Head of caudate nucleus (tissue), 42 donors: ENCODE measurements at places on chromosomes 3 and 15.
A peak's percentile ranks its signal among the peaks of the same experiment; 100 is the strongest.

- DNase-seq = no peak
Measured at GRCh38 chr15:27341780-27342343, 370.9 kb downstream of the GABRG3 start.

GRCh38 chr3:46990573-46991374 lies 11.3 kb downstream of the NBEAL2 start:
- DNase-seq = no peak

GRCh38 chr15:70018646-70019600 lies 78.8 kb downstream of the TLE3 start:
- DNase-seq = no peak

GRCh38 chr15:60485365-60486055 lies 6.6 kb upstream of the ICE2 start:
- DNase-seq = no peak

GRCh38 chr3:170809007-170809974 lies 60.7 kb downstream of the RPL22L1 start:
- DNase-seq = peak; percentile 67

DNA sequence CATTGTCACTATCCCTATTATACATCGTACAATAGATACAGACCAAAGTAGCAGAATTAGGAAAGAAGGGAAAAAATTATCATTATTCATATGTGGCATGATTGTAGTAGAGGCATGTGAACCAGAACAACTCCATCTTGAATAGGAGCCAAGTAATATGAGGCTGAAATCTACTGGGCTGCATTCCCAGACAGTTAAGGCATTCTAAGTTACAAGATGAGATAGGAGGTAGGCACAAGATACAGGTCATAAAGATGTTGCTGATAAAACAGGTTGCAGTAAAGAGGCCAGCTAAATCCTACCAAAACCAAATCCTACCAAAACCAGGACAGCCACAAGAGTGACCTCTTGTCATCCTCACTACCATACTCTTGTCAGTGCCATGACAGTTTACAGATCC lies 1035.4 kb upstream of the SEMA6D start:
- no peak for DNase-seq

DNA sequence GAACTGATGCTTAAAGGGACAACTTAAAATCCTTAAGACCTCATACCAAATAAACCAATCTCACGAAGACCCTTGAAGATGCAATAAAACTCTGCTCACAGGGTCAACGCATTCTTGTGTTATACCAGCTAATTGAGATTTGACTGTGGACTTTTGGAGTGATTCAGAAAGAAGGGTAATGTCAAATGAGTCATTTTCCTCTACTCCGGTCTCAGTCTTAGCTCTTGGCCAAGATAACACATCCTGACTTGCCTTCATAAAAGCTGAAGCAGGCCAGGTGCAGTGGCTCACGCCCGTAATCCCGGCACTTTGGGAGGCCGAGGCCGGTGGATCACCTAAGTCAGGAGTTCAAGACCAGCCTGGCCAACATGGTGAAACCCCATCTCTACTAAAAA lies 3.8 kb downstream of the PKM start:
- DNase-seq = no peak

- no peak for DNase-seq
Measured at GRCh38 chr3:8729479-8729878, 4.1 kb upstream of the CAV3 start.
